ENCODE measurements at places on chromosomes 6 and 20. TPM values are rescaled to one million over a fixed set of nuclear protein-coding genes. Genes with fewer than 3 reads are reported as not detected.

GRCh38 chr6:156748504-156748903 lies 28.7 kb upstream of the ARID1B start:
- DNase-seq = no peak

CD109 gene
- total RNA-seq = 0.49 TPM

DNA sequence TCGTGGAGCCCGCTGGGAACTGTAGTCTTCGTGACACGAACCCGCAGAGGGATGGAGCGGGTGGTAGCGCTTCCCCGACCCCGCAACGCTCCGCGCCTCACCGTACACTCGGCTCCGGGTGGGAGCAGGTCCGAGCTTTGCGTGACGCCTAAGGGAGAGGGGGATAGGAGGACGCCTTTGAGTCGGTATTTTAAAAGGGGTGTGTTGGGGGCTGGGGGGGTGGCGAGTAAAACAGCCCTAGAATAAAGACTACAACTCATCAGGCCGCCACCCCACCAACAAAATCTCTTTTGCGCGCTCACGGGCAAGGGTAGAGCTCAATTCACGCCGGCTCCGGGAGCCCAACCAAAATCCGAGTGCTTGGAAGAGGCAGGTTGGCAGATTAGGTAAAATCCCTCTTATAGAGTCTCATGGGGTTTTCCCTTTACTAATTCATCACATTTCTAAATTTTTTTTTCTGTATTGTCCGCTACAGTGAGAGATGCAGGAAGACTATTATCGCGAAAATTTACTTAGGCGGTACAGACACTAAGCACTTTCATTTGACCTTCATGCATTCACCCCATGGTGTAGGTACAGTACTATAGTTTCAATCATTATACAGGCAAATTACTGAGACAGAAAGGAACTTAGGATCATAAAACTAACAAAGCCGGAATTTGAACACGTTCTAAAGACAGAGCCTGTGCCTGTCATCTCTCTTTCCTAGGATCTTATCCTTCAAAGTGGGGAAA lies 706 bp upstream of the SNX14 start:
- no peak for DNase-seq

DNA sequence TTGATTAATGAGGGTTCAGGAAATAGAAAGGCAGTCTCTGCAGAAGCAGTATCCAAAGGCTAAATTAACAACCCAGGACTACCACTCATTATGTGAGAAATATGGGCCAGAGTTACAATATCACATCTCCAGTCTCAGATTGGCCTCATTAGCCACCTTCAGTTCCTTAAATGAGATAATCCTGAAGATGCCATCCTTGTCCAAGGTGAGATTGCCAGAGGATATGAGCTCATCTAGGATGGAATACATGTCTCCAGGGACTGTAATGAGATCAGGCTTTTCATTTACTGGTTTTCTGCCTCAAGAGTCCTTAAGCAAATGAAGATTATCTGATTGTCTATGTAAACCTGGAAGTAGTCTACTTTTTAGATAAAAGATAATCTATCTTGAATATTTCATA lies 196.3 kb downstream of the FUT9 start:
- DNase-seq = no peak

DNA sequence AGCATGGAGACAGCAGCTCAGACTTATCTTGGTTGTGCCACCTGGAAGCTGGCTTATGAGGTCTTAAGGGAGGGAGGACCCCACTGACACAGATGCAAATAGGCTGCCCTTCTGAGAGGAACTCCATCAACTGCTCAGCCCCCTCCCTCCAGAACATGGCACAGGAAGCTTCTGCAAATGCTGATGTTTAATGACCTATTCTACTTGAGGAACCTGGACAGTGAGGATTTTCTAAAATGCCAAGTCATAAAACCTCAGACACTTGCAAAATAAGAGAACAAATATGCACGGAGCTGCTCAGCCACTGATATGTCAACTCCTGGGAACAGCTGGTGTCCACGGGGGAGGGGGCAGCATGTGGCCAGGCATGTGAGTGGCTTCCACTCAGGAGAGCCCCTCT lies 3.5 kb downstream of the CST9 start:
- DNase-seq = no peak

PACRG gene
- total RNA-seq = not detected

Data from glutamatergic neuron (in vitro differentiated cells).